Foreskin melanocyte (primary cell): ENCODE measurements at places on chromosomes 13 and 19.

DNA sequence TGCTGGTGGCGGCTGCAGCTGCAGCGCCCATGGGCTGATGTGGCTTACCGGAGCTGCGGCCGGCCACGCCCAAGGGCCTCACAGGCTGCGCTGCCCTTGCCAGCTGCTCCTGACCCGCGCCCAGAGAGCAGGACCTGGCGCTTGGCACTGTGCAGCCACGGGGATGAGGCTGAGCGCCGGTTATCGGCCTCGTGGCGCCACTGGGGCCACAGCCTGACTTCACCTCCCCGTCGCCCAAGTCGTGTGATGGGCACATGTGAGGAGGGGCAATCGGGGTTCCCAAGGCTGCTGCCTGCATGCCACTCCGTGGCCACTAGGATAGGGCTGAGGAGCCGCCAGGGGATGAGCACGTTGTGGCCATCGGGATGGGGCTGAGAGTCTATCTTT is 77.2 kb upstream of the PABPC3 start:
- DNase-seq, result no peak

- no peak for DNase-seq
Measured at GRCh38 chr13:54768214-54768613, 1739.6 kb downstream of the OLFM4 start.

- no peak for DNase-seq
Measured at GRCh38 chr19:947707-948539, 22.1 kb downstream of the ARID3A start.

DNA sequence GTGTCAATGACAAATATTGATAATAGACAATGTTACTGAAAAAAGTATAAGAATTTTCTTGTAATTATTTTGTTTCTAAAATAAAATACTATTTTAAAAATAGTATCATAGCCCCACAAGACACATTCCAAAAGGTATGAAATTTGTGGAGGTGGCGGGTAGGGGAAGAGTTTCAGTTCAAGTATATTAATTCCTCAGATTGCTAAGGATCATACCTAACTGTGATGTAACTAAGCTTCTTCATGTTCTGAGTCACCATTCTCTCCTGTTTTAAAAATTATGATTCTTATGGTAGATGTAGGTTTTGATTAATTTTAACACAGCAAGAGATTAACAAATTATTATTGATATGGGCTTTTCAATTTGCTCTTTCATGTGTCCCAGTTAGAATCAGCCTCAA is 61.3 kb downstream of the MYO16 start:
- no peak for DNase-seq

- DNase-seq, result peak; percentile 52
Measured at GRCh38 chr13:46831588-46832194, 34.7 kb upstream of the ESD start.

- DNase-seq, result no peak
Measured at GRCh38 chr19:28823338-28823961, 389.5 kb downstream of the UQCRFS1 start.

GRCh38 chr19:48632692-48633147 is 4.5 kb downstream of the DBP start:
- no peak for DNase-seq

- no peak for DNase-seq
Measured at GRCh38 chr19:35149463-35149862, 5.1 kb upstream of the FXYD5 start.

DNA sequence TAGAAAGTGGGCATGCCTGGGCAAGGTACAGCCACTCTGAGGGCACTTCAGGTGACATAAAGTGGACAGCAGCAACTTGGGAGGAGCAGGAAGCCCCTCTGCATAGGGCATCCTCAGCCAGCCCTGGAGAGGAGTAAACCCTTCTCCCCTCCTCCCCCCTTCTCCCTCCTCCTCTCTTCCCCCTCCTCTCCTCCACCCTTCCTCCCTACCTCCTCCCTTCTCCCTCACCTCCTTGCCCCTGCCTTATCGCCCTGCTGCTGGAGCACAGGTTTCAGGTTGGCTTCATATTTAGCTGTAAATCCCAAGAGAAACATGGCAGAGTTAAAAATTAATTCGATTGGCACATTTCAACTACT is 30.5 kb upstream of the ATP12A start:
- DNase-seq, result no peak

GRCh38 chr13:94416454-94417080 is 62.9 kb downstream of the DCT start:
- DNase-seq, result no peak
